ENCODE measurements at places on chromosomes 1 and 21.

GRCh38 chr1:172554915-172555314 lies 22.0 kb downstream of the SUCO start:
- DNase-seq = no peak

DNA sequence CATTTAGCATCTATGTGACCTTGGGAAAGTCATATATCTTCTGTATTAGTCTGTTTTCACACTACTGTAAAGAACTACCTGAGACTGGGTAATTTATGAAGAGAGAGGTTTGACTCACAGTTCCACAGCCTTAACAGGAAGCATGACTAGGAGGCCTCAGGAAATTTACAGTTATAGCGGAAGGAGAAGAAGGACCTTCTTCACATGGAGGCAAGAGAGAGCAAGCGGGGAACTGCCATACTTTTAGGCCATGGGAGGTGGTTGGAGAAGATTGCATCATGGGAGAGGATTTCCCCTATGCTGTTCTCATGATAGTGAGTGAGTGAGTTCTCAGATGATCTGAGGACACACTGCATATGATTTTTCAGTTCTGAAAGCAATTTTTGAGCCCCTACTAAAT lies 87.9 kb downstream of the CLEC20A start:
- no peak for DNase-seq

DNA sequence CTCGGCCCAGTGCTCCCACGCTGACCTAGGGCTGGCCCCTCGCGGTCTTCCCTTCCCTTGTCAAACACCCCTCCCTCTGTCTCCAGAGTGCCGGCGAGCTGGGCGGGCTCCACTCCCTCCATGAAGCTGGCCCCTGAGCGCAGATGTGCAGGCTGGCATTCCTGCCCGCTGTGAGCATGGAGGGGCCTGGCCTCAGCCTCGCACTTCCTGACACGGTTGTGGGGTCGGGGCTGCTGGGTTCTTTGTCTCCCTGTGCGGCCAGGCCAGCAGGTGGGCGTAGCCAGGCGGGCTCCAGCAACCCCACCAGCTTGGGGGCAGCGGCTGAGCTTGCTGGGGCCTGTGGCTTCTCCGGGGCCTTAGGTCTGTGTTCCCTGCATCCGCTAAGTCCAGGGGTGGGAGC lies 14.2 kb upstream of the PEX10 start:
- DNase-seq = no peak

DNA sequence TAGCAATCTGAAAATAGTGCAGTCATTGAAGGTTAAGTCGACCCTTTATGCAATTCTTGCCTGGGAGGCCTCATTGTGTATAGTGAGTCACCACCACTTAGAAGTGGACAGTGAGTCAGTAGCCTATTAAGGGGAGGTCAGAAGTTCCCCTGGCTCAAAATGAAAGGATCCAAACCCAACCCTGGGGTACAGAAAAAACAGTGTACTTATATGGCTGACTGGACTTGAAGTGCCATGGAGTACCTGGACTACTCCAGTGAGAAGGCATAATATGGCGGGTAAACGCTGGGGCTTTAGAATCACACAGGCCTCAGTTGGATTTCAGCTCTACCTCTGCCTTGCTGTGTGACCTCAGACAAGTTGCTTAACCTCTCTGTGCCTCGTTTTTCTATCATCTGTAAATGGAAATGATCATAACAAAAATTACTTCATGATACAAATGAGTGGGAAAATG lies 2.2 kb upstream of the BCL9 start:
- DNase-seq = no peak

GRCh38 chr1:211347077-211347844 lies 20.6 kb downstream of the TRAF5 start:
- no peak for DNase-seq

DNA sequence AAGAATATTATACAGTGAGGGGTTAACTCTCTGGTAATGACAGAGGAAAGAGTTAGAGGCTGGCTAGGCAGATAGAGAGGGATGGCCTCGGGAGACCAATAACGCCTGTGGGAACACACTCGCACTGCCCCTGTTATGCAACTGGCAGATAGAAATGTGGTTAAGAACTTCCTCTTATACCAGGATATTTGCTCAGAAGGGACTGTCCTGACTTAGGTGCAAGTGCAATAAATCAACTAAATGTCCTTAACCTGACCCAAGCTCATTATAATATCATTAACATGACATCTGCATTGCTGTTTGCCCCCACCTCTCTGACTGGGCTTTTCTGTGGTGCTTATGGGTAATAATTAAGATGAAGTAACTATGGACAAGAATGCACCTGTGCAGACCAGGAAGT lies 1518.0 kb downstream of the NCAM2 start:
- DNase-seq = no peak

DNA sequence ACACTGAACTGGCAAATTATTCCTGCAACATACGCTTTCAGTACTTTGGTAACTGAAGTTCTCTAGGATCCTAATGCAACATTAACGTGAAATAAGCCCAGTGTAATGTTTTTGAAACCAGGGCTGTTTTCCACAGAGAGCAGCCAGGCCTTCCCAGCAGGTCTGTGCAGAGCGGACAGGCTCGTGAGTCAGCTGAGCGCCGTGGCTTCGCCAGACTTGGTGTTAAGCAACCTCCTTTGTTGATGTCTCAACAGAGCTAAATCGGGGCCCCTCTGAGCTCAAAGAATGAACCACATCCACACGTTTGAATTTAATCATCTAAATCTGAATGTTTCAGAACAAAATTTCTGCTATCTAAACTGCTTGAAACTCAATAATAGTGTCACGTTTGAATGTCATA lies 181.8 kb upstream of the FMN2 start:
- DNase-seq = no peak

DNA sequence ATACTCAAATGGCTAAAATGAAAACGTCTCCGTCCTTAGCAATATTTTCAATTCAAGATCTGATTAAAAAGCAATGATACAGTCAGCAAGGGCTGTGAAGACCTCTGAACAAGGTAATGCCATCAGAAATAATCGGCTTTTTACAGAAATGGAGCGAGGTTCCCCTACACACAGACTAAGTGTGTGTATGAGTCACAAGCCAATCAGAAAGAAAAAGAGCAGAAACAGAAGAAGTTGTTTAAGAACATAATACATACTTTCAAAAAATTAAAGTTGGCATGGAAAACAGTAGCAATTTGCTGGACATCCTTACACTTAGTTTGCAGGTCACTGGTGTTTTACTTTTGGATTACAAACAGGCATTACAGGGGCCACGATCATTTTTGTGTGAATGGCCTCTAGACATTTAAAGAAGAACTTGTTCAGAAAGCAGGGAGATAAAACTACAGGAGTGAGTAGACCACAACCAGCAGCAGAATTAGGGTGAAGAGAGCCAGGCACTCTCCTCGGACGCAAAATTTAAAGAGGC lies 350.0 kb upstream of the RUNX1 start:
- no peak for DNase-seq

- DNase-seq = no peak
These were observed 2.1 kb downstream of the S100A16 start for GRCh38 chr1:153610811-153611301.

GRCh38 chr1:86774305-86775295 lies 70.2 kb downstream of the SH3GLB1 start:
- peak; percentile 53 for DNase-seq

Measured in NCI-H2081 (cell line).